ENCODE measurements at places on chromosomes 2 and 18. TPM values are rescaled to one million over a fixed set of nuclear protein-coding genes. Genes with fewer than 3 reads are reported as not detected.

DNA sequence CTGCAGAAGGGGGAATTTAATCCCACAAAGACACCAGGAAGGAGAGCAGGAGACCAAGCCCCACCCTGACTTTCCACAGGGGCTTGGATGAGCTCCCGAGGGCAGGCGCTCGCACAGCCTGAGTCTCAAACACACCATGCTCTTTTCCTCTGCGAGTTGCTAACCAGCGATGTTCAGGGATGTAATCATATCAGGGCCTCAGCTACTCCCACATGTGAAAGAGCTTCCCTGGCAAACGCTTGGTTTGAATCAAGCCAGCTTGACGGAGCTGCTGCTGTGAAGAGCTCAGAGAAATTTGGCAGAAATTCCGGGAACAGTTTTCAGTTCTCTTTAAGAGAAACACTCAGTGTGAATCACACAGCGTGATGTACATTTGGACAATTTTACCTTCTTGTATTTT lies 385.8 kb downstream of the GALR1 start:
- peak; percentile 92 for DNase-seq

DNA sequence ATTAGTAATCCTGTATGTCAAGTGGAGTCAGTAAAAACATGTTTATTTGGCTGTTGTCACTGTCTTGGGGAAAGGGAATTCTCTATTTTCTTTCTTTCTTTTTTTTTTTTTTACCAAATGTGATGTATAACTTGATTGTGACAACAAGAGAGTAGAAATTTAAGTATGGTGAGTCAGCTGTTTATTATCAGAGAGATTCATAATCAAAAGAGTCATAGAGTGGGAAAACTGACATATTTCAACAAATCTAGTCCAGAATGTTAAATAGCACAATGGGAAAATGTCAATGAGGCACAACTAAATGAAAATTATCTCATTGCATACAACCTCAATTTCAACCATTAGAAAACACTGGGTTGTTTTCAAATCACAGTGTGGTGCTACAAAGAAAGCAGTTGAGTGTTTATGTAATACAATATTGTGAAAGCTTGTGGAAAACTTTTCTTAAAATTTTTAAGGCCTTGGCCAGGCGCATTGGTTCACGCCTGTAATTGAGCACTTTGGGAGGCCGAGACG lies 111.9 kb upstream of the DTNA start:
- DNase-seq, result no peak

DNA sequence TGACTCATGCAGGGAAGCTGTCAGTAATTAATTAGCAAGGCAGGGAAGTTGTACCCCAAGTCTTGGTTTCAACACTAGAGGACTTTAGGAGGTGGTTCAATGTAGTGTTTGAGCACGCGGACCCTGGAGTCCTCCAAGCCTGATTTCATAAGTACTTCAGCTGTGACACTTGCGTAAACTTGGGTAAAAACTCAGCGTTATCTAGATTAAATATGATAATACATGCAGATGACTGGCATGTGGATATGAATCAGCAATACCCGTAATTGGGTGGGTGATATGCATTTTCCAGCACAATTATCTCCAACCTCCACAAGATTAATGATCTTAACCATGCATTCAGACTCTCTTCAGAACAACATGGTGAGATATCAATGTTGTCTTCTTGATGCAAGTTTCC lies 5.2 kb downstream of the UGT1A7 start:
- no peak for DNase-seq

- DNase-seq, result no peak
Observed at GRCh38 chr18:48675912-48676311, 137.1 kb downstream of the CTIF start.

DNA sequence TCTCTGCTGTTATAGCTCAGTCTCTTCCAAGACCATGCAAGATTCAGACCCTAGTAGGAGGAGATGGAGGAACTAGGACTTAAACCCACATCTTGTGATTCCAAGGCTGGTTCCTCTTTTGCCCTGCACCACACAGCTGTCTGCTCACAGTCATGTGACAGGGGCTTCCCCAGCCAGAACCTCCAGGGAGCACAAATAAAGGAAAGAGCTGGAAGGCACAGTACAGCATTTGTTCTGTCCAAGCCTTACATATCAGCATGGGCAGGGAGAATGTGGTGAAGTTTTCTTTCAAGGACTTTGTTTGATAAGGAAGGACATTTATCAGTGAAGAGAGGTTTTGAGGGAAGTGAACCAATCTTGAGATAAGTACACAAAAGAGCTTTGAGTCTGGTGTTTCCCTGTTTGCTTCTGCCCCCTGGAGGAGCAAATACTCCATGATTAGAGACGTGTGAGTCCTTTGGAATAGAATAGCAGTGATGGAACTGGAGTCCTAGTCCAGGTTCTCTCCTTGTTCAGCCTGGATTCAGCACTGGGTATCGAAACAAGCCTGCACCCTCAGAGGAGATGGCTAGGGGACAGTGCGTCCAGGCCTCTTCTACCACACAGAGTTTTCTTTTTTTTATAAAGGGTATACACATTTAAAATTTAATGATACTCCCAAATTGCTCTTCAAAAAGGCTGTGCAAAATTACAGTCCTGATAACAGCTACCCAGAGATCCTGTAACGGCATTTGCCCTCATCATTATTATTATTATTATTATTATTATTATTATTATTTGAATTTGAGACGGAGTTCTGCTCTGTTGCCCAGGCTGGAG lies 24.6 kb upstream of the CASP10 start:
- peak; percentile 69 for DNase-seq

- DNase-seq, result peak; percentile 67
Observed at GRCh38 chr2:144509001-144509878, 10.7 kb downstream of the ZEB2 start.

GRCh38 chr2:106990297-106990696 lies 104.3 kb upstream of the ST6GAL2 start:
- no peak for DNase-seq

DNA sequence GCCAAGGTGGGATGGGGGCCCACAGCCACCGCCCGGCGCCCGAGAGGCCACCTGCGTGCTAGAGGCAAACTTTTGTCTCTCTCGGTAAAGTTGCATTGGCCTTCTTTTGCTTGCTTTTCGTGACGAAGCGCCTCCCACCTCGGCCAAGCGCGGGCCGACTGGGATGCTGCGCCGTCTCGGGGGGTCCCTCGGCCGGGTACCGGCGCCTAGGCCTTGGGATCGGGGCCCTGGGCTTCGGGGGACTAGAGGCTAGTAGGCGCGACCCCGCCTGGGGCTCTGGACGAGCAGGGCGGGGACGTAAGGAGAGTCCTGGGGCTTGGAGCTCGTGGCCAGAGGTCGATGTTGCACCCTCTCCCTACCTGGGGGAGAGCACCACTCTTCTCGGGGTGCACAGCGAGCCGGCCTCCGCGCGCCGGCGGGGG lies 545 bp downstream of the GLI2 start:
- no peak for DNase-seq

DNA sequence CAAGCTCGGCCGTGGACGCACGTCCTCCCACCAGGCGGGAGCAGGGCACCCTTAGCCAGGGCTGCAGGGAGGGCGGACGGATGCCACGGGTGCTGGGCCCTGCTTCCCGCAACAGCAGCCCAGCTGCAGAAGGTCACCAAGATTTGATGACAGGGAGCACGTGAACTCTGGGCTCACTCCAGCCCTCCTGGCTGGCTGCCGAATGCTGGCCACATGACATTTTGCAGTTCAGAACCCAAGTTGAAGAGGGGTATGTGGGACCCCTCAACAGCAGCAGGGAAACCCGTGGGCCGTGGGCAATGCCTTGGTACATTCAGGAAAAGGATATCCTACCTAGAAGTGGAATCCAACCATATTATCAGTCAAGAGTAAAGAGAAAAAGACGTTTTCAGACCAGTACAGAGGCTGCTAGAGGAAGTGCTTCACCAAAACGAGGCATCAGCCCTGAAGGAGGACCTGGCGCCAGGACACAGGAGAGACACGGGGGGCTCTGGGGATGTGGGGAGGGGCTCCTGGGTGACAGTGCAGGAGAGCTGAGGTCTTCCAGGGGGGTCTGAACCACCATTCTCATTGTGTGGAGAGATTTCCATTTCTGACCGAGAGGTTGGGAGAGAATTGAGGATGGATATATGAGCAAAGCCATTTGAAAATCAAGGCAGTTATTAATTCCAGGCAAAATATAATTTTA lies 107.4 kb upstream of the CTDP1 start:
- DNase-seq, result no peak

DNA sequence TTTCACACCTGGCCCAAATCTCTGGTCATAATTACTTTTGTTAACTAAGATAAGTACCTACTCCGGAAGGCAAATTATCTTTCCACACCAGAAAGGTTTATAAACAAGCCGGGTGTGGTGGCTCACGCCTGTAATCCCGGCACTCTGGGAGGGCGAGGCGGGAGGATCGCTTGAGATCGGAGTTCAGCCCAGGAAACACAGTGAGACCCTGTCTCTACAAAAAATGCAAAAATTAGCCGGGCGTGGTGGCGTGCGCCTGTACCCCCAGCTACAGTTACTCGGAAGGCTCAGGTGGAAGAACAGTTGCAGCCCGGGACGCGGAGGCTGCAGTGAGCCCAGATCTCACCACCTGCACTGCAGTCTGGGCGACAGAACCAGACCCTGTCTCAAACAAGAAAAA lies 2.1 kb downstream of the PUM2 start:
- DNase-seq, result no peak

DNA sequence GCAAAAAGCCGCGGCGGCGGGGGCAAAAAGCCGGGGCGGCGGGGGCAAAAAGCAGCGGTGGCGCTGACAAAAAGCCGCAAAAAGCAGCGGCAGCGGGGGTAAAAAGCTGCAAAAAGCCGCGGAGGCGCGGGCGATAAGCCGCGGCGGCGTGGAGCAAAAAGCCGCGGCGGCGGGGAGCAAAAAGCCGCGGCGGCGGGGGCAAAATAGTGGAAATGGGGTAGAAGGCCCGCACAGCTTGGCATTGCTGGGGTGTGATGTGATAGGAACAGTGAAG lies 450.1 kb downstream of the ANKRD30B start:
- no peak for DNase-seq

DNA sequence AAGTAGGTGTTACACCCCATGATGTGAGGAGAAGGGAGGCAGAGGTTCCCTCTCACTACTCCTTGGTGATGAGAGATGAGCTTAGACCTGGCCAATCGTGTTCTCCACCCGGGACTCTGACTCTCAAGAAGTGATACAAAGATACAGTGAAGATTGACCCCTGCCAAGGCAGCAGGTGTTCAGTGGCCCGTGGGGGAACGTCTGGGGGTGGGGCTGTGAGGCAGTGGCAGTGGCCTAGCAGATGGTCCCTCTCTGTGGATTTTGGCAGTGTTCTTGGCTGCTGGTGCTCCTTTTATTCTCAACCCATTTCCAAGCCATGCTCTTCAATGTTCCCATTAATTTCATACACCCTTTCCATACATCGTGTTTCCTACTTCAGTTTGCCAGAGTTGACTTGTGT lies 120.4 kb upstream of the NEDD4L start:
- DNase-seq, result no peak

PJVK gene
- total RNA-seq, result 5.9 TPM

ACTR1B gene
- 26.7 TPM for total RNA-seq

SEH1L gene
- total RNA-seq, result 28.1 TPM

GALNT14 gene
- total RNA-seq, result 2.0 TPM

IL36B gene
- total RNA-seq, result 0.20 TPM

POTEI gene
- 0.10 TPM for total RNA-seq

ZNF142 gene
- 8.7 TPM for total RNA-seq

Data from skin of body (tissue), 3 donors.